ENCODE measurements at places on chromosomes 2 and 18.

DNA sequence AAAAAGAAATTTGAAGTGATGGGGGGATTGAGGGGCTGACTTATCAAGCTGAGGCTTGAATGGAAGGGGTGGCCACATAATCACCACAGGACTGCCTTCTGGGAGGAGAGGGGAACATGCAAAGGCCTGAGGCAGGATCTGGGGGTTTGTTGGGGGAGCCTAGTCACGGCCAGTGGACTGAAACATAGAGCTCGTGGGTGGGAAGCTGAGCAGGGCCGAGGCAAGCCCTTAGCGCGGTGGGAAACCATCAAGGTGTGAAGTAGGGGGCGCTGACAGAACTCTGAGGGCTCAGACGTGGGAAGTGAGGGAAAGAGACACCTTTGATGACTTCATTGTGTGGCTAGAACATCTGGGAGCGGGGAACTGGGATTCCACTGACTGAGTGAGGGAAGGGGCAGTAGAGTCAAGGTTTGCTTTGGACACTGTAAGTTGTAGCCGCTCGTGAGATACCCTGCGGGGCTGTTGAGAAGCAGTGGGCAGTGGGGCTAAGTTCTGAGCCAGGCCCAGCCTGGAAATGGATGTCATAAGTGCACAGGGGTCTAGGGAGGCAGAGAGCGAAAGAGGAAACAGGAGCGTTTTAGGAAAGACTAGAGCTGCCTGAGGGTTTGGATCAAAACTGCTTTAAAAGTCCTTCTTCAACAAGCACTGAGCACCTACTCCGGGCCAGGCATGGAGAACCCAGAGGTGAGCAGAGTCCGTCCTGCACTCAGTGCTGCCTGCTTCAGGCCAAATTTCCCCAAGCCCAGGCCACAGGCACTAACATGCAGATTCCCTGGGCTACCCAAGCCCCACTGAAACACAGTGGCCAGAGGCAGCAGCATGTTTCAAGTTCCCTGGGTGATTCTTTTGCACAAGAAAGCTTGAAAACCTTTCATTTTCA, 686 bp upstream of the SNORC start:
- peak; percentile 20 for DNase-seq

- DNase-seq, result no peak
Observed at GRCh38 chr2:25056098-25056821, 14.4 kb downstream of the EFR3B start.

DNA sequence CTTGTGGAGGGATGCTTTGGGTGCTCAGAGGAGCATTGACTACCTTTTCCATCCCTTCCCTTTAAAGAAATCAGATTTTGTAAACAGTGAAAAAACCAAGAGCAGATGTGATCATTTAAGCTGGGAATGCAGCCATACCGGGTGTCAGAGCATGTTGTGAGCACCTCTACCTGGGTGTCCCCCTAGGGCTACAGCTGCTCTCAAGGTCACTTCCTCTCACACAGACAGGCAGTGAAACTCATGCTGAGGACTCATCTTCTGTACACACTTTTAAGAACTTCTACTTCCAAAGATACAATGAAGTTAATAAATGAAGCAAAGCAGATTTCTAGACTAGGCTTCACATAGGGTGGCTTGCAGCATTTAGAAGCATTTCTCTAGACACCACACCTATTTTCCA, 48.4 kb upstream of the FRZB start:
- DNase-seq, result no peak

DNA sequence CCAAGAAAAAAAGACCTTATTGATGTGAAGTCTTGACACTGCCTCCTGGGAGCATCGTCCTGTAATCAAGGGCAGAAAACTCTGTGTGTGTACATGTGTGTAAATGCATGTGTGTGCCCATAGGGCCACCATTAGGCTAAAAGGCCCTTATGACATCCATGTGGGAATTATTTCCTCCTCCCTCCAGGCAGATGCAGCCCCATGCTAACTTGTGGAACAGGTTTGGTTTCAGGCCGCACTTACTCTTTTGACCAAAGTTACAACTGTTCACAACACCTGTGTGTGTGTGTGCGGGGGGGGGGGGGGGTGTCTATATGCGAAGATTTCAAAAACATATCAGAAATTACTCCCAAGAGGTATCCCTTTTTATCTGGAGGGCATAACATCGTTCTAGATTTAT, 87.4 kb upstream of the SLC14A2 start:
- no peak for DNase-seq

DNA sequence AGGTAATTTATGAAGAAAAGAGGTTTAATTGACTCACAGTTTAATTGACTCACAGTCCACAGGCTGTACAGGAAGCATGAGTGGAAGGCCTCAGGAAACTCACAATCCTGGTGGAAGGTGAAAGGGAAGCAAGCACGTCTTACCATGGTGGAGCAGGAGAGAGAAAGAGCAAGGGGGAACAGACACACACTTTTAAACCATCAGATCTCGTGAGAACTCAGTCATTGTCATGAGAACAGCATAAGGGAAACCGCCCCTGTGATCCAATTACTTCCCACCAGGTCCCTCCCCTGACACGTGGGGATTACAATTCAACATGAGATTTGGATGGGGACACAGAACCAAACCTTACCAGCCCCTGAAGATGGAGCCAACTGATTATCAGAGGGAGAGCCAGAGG, 11.2 kb upstream of the PUM2 start:
- DNase-seq, result no peak

GRCh38 chr2:173652311-173652710, 297.6 kb downstream of the CDCA7 start:
- no peak for DNase-seq

- DNase-seq, result no peak
Observed at GRCh38 chr18:42174909-42175308, 219.9 kb downstream of the PIK3C3 start.

DNA sequence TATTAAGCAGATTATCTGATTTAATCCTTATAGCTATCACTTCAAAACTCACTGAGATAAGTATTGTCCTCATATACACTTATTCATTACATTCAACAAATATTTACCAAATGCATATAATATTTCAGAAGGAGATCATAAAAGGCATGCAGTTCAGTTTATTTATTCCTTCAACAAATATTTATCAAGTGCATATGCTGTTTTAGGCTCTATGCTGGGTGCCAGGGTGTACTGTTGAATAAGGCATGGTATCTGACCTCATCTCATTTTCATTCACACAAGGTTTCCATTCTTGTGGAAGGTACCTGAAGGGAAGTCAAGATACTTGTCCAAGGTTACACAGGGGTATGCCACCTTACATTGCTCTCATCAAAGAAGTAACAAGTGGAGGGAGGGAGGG, 213.0 kb downstream of the INSIG2 start:
- no peak for DNase-seq

GRCh38 chr2:49959961-49960553, 805.7 kb upstream of the FSHR start:
- DNase-seq, result no peak

DNA sequence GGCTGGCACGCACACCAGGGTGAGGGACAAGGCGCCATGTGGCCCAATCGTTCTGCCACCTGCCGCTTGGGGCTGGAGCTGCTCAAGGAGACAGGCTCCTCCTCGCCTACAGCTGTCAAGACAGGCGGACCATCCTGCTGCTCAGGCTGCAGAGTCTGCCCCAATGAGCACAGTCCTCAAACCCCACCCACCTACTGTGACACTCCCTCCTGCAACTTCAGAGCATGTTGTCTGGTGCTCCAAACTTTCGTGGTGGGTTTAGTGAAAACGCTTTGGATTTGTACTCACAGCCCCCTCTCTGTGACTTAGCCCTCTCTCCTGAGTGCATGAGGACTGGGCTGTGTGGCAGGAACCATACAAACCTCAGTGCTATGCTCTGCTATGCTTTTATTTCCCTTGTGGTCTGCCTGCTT, 23.2 kb upstream of the SLC35F6 start:
- DNase-seq, result no peak

GRCh38 chr18:7958897-7959146, 391.7 kb downstream of the PTPRM start:
- no peak for DNase-seq

DNA sequence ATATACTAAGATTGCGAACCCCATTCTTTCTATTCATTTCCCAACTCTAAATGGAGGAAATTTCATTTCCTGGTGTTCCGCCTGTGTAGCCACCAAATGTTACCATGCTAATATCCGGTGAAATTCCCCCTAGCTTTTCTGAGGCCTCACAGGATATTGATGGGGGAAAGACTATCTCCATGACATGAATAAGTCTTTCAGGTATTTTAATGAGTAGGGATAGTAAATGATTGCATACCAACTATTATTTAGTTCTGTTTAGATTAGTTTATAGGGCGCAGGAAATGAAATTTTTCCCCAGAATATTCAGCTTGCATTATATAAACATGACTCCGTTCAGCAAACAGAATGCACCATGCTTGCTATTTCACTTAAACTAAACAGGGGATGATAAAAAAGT, 55.4 kb downstream of the COL5A2 start:
- no peak for DNase-seq

DNA sequence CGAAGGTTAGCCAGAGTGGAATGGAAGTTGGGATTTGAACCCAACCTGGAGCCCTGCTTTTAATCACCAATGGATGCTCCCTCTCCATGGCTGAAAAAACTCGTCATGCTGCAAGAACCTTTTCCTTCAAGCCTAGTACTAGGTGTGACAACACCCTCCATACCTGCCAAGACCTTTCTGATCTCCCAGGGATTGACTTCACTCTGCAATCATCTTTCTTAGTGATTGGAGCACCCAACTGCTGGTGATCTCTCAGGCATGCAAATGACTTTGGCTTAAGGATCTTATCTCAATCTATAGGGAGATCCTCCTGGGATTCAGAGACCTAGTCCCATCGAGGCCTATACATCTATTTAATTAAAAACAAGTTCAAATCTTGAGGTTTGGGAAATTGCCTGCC, 23.5 kb upstream of the ITGB6 start:
- DNase-seq, result no peak

GRCh38 chr2:158742536-158742935, 52.6 kb upstream of the DAPL1 start:
- DNase-seq, result no peak

DNA sequence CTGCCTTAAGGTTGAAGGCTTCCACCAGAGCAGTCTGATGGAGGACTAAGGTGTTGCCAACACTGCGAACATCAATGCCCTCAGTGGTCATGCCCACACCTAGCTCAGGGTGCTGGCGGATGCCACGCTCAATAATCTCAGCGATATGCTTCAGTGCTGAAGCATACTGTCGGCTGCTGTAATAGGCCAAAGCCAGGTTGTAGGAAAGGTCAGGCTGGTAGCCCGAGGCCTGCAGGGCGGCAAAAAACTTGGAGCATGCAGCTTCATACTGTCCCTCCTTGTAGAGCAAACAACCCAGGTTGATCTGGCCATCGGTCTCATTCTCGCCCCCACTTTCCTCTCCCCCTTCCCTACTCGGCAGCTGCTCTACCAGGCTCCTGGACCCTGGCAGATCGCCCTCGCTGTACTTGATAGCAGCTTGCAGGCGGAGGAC, 159.4 kb downstream of the AGPS start:
- DNase-seq, result no peak

GRCh38 chr2:121689356-121689755, 40.1 kb upstream of the CLASP1 start:
- no peak for DNase-seq

- peak; percentile 84 for DNase-seq
Observed at GRCh38 chr2:159921752-159922404, 123.9 kb upstream of the CD302 start.

GRCh38 chr2:138724327-138724726, 55.9 kb downstream of the NXPH2 start:
- no peak for DNase-seq

DNA sequence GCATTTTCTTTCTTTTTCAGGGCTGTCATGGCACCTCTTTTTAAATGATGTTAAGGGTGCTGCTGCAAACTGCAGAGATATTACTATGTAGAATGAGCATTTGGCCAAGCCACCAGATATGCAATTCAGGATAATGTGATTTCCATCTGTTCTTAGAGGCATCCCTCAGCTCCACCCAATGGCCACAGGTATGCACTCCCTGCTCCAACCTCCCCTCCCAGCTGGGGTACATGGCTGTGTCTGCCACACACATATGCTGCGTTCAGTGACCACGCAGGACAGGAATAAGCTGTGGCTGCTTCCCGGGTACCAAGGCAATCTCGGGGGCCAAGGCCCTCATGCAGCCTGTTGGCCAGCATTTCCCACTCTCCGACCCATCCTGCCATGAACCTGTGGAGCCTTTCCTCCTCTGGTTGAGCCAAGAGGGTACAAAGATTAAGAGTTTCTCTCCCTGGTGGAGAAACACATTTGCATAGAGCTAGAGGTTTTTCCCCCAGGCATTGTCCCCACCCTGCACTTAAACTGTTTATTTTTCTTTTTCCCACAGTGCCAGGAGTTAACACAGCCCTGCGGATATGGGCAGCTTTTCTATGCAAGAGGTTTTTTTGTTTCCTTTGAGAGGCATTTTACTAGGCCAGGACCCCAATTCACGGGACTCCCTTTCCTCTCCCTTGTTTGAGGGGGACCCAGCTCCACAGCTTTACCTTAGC, 147.0 kb downstream of the GCA start:
- no peak for DNase-seq

DNA sequence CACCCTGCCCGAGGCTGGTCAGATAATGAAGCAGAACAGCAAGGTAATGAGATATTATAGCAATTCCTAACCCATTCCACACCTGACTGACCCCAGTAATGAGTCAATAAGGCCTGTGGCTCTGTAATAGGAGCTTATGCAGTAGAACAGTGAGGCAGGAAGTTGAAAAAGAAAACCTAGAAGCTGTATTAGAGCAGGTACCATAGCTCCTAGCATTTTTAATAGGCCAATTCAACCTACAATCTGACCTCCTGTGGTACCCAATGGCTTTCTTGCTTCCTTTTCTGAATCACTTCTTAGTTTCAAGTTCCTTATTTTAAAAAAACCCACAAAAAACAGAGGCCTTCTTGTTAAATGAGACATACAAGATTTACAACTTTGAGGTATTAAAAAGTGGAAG, 43.6 kb upstream of the MAP2 start:
- no peak for DNase-seq

- no peak for DNase-seq
Observed at GRCh38 chr18:48313792-48314191, 95.4 kb downstream of the ZBTB7C start.

DNA sequence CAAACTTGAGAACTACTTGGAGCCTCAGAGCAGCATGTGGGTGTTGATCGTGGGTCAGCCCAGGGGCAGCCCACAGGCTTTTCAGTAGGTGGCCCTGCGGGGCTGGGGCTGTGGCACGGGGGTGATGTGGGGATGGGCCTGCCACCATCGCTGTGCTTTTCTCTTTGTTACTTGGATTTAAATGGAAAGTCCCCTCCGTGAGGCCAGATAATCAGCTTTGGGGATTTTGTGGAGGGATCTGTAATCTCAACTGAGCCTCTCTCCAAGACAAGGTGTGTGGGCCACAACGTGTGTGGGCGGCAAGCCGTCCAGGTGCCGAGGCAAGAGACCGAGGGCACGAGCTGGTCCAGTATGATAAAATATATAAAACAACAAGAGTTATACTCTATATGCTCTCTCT, 16.7 kb downstream of the COLEC11 start:
- DNase-seq, result no peak

DNA sequence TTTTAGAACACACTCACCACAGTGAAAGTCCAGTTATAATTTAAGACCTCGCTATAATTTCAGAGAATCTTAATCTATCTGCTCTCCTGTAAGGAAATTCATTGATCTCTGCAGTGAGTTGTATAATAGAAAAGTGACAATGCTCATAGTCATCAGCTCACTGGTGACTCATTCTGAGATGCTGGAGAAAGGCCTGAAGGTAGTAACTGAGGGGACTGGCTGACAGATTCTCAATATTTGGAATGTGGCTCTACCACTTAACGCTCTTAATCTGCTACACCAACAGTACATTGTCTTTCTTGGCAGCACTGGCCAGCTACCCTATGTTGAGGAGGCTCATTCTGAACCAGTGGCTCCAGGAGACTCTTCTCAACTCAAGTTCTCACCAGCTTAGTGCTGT, 246.1 kb downstream of the RPRM start:
- DNase-seq, result no peak

All from activated T-cell treated with anti-CD3 and anti-CD28 coated beads, Interleukin-2, amount 50 U/mL, for 24 hours (primary cell).